ENCODE measurements at places on chromosomes 2 and 18. TPM values are rescaled to one million over a fixed set of nuclear protein-coding genes. Genes with fewer than 3 reads are reported as not detected.

DNA sequence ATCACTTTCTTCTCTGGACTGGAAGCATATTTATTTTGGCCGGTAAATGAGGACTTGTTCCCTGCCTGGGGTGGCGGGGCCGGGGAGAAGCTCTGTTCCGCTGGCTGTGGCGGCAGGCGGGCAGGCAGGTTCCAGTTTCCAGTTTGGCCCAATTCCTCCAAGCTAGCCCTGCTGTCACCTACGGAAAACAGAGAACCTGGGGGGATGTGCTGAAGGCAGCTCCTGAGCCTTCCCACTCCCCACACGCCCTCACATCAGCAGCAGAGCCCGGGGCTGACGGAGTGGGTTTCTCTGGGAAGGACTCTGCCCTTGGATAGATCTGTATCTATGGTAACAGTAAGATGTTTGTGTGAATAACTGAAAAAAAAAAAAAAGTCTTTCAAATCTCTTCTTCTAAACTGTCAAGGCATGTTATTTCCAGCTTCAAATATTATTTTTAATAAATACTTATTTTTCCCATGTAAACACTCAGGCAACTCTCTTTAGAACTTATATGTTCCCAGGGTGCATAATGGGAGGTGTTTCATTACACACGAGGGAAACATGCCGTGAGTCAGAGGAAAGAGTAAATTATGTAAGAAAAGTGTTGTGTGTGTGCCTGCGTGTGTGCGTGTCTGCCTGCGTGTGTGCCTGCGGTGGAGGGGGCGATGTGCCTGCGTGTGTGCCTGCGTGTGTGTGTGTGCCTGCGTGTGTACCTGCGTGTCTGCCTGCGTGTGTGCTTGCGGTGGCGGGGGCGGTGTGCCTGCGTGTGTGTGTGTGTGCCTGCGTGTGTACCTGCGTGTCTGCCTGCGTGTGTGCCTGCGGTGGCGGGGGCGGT lies 116.1 kb upstream of the ZNF516 start:
- no peak for DNase-seq

G6PC2 gene
- not detected for total RNA-seq

DNA sequence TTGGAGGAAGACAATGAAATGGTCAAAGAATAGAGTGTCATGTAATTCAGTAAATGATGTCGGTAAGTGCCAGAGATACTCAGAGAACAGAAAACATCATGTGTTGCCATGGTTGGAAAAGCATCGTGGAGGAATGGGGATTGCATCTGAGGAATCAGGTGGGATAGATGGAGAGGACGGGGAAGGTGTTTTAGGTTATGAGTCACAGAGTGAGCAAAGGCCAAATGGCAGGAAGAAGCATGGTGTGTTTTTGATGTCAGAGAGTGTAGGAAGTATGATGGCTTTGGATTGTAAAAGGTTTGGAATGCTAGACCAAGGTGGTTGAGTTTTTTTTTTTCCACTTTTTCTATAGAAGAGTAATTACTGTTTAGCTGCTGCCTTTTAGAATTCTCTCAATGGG lies 27.5 kb upstream of the CD28 start:
- no peak for DNase-seq

GAL3ST2 gene
- 0.88 TPM for total RNA-seq

IL1F10 gene
- total RNA-seq: not detected

- no peak for DNase-seq
Measured at GRCh38 chr2:241797441-241798080, 11.4 kb upstream of the NEU4 start.

GALM gene
- 12.4 TPM for total RNA-seq

- DNase-seq: no peak
Measured at GRCh38 chr2:98857001-98857400, 79.0 kb downstream of the CRACDL start.

DNA sequence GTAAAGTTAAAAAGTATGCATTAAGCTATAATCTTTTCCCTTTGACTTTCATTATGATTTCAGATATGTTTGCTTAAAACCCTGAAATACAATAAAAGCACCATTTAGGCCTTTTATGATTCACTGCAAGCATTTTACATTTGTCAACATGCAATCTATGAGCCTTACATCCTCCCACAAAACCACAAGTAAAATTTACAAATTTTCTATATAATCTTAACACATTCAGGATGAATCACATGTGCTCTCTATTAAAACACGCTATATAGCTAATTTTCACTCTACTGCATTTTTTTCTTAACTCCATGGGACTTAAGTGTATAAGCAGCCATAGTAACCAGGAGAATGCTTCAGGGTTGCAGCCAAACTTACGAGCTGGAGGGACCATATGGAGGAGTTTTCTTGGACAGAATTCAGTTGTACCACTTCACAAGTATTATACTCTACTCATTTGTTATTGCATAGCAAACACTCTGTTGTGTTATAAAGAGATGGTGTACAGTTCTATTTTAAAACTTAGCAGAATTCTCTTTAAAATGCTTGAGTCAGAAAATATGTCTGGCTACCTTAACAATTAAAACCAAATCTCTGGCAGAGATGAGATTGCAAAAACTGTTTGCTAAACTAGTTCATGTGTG lies 293.2 kb downstream of the ALK start:
- no peak for DNase-seq

GRCh38 chr2:23380562-23381065 lies 4.4 kb upstream of the KLHL29 start:
- DNase-seq: peak; percentile 62

BOLL gene
- not detected for total RNA-seq

SOX11 gene
- not detected for total RNA-seq

CCDC141 gene
- total RNA-seq: 2.0 TPM

DNA sequence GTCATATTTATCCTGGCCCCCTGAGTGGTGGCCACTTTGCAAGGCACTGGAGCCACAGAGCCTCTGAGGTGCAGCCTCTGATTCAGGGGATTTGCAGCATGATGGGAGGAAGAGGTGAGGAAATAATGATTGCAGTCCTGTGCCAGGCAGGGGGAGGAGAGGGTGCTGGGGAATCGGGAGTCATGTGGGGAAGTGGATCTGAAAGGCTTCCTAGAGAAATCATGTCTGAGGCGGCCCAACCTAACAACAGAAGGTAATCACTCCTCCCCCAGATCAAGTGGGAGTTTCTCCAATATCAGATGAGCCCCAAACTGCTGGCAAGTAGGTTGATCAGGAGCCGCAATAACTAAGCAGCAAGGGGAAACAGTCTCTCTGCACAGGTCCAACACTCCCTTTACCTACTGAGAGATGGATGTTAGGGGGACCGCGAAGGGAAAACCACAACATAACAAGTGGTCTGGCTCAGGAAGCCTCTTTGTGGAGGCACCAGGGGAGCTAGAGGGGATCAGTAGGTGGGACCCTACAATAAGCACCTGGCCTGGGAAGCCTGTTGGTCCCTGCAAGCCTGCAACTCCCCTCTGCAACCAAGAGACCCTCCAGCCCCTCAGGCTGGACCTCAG lies 71.8 kb upstream of the NPAS2 start:
- peak; percentile 6 for DNase-seq

DNA sequence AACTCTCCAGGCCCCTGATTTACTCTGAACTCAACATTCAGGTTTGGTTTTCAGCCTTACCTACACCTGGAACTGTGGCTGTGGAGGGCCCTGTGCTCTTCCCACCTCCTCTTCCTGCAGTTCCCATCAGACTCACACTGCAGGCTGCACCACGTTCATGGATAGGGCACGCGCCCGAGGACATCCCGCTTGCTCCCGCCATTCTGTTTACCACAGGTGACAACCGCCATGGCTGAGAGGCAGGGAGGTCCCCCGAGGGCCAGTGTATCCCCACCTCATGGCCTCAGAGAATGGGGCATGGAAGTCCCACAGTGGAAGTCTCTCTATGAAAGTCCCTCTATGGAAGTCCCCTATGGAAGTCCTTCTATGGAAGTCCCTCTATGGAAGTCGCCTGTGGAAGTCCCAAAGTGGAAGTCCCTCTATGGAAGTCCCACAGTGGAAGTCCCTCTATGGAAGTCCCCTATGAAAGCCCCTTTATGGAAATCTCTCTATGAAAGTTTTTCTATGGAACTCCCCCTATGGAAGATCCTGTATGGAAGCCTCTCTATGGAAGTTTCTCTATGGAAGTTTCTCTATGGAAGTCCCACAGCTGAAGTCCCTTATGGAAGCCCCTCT lies 358.4 kb upstream of the SALL3 start:
- DNase-seq: no peak

- DNase-seq: no peak
Measured at GRCh38 chr2:187552828-187553681, 1.2 kb downstream of the TFPI start.

VWA3B gene
- not detected for total RNA-seq

RNF125 gene
- 96.7 TPM for total RNA-seq

GRCh38 chr2:218060950-218061660 lies 7.9 kb upstream of the RUFY4 start:
- DNase-seq: no peak

DNA sequence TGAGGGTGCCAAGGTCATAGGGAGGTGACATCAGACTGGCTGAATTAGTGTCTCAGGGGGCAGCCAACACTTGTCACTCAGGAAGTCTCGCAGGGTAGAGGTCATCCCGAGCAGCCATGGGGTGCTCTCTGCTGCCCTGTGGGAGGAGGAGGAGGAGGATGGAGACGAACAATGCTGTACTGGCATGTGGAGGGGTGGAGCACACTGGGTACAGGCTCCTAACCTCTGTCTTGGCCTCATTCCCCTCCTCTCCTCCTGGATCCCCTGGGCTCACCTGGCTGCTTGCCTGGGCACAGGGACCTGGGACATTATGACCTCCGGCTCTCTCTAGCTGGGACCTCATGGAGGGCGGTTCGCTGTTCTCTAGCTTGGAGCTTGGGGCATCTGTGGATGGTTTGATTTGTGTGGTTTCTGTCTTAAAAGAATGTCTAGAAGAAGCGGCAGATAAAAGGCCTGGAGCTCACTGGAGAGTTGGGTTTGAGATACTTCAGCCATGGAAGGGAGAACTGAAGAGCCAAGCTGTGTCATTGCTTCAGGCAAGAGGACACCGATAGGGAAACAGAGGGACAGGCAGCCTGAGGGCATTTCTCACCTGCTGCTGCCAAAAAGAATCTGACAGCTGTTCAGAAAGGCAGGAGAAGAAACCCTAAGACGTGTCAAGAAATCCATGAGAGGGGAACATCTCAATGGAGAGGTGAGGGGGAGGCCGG lies 133.1 kb downstream of the SEPTIN10 start:
- DNase-seq: no peak

C1QL2 gene
- total RNA-seq: not detected

GRCh38 chr2:241237949-241238371 lies 49.5 kb downstream of the ANO7 start:
- no peak for DNase-seq

GRCh38 chr2:152335016-152335725 lies at the start of gene FMNL2:
Gene FMNL2, plus strand, starts transcription at chr2:152335174.
- DNase-seq: no peak

DNA sequence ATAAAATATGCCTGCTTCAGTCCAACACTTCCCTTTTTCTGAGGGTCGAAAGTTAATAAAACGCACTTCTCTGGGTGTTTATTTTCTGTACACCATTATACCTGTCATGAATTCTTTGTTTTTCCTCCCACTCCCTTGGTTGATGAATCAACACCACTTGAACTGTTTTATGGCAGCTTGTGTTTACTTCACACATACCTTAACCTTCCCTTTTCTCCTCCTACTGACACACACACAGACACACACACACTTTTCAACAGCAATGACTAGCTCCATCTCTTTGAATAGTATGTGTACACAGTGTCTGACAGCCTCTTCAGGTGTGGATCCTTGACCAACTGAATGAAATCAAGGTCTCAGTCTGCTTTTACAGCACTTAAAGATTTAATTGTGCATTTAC lies 91.3 kb downstream of the SATB2 start:
- DNase-seq: no peak

CTAGE1 gene
- not detected for total RNA-seq

- DNase-seq: peak; percentile 86
Measured at GRCh38 chr18:2963048-2963447, 49.9 kb downstream of the LPIN2 start.

CIB4 gene
- not detected for total RNA-seq

- no peak for DNase-seq
Measured at GRCh38 chr2:73593680-73594079, 48.5 kb downstream of the NAT8 start.

PDE1A gene
- total RNA-seq: not detected

TSPYL6 gene
- not detected for total RNA-seq

DNA sequence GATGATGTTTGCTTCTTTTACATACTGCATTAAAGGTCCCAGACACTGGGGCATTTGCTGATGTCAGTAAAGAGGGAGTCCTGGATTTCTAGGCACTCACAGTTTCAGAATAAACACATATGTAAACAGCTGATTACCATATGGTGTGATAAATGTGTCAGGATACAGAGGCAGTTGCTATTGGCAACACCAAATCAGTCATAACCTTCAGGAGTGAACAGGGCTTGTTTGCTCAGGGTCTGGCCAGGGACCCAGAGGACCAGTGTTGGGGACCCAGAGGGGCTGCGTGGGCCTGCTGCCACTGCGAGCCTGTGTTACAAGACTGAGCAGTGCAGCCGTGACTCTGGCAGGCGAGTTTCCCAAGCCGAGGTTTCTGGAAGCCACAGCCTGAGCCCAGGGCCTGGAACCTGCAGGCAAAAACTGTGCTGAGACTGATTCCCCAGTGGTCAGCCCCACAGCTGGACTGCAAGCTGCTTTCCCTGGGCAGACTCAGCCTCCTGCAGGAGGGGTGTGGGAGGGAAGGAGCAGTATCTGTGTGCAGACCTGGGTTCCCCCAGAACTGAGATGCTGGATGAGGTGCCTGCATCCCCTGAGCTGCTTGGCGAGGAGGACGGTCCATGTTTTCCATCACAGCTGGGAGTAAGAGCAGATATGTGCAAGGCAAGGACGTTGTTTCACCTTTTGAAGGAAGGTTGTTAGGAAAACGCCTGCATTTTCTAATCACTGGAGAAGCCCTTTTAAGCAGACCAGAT lies 23.6 kb downstream of the ASAP2 start:
- DNase-seq: no peak

DNA sequence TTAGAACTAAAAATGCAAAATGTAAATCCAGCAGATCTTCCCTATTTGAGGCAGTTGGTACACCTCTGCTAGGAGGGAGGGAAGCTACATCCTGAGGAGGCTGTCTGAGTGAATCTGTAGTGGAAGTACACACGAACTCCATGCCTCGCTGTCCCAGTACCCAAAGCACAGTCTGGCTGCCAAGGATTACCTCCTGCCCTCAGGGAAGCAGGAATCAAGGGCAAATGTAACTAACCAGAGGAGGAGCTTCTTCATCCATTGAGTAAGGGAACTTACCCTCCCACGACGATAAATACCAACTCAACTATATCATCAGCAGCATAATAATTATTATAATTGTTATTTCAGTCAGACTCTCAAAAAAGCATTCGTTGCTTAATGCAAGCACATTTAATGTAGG lies 2.1 kb downstream of the DHRS9 start:
- DNase-seq: no peak

- DNase-seq: no peak
Measured at GRCh38 chr2:37843556-37843955, 81.5 kb upstream of the RMDN2 start.

Measured in natural killer cell (primary cell).